ENCODE measurements at places on chromosomes 1 and 21.

DNA sequence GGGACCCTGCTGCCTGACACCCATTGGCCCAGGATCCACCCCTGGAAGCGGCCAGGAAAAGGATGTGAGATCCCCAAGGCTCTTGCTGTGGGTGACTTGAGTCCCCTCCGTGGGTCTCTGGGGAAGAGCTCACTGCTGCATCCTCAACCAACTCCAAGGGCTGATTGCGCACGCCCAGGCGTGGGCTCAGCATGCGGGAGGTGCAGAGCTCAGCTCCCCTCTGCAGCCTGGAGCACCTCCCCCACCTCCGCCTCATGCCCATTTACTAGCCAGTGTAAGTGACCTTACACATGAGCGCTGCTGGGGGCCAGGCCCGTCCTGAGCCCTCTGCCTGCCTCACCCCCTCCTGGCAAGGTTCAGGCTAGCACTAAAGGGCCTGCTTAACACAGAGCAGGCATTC is 138.4 kb upstream of the VAMP3 start:
- DNase-seq, result no peak

DNA sequence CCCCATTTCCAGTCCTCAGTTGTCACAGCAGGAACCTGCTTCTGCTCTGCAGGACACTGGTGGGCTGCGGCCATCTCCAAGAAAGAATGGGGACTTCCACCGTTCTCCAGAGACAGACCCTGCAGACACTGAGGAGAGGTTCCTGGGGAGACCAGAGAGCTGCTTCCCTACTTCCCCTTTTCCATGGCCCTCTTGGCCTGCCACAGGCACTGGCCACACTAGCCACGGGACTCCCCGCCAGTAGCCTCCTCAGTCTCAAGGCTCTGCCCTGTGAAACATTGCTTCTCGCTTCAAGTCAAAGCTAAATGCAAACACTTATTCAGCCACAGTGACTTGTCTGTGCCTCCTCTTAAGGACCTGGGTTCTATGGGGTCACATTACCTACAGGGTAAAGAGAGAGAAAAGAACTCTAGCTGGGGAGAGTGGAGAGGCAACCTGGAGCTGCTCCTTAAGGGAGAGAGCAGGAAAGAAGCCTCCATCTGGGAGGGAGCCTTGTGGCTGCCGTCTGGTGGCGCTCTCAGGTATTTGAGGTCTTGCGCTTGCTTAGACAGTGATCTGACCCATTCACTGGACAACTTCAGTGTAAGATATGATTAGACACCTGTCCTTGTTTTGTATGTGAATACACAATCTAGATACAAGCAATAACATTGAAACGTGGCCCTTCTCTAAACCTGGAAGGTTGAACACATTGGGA is 5.4 kb upstream of the SLAMF8 start:
- peak; percentile 14 for DNase-seq

DNA sequence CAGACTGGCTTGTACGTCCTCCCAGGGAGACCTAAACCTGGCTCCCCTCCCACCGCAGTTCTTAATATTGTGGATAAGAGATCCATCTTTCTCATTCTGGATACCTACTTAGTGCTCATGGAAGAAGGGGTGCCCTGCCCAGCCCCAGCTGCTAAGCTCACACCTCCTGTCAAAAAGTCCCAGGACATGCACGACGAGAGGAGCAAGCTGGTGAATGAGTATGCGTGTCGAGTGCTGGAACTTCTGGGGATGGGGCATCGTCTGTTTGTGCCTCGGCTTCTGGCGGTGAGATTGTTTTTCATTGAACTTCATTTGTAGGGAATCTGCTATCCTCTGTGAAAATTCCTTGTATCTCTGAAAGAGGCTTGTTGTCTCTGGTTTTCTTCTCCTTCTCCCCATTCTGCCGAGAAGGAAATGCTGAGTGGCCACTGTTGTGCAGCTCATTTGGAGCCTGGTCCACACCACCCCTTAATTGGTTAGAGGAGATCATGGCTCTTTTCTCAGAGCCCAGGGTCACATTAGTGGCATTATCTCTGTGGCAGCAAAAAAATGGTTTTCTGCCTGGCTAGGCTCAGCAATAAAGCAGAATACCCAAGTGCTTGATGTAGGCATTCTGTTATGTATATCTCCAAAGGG is 199.4 kb upstream of the CACYBP start:
- DNase-seq, result no peak

- no peak for DNase-seq
These were observed 18.8 kb downstream of the ODF2L start for GRCh38 chr1:86377341-86377740.

DNA sequence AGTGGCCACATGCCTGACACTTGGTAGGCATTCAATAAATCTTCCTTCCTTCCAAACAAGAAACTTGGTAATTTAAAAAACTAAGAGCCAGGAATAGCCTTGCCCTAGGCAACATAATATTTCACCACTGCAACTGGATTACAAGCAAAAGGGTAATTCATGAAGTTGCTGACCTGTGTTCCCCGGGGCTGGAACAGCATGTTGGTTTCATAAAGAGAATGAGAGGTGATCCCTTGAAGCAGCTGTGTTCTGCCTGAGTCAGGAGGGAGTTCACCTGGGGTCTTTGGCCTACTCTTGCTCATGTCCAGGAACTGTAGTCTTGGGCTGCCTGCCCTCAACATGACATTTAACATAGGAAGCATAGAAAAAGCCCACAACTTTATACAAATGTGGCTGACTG is 329.0 kb upstream of the DAB1 start:
- DNase-seq, result no peak

DNA sequence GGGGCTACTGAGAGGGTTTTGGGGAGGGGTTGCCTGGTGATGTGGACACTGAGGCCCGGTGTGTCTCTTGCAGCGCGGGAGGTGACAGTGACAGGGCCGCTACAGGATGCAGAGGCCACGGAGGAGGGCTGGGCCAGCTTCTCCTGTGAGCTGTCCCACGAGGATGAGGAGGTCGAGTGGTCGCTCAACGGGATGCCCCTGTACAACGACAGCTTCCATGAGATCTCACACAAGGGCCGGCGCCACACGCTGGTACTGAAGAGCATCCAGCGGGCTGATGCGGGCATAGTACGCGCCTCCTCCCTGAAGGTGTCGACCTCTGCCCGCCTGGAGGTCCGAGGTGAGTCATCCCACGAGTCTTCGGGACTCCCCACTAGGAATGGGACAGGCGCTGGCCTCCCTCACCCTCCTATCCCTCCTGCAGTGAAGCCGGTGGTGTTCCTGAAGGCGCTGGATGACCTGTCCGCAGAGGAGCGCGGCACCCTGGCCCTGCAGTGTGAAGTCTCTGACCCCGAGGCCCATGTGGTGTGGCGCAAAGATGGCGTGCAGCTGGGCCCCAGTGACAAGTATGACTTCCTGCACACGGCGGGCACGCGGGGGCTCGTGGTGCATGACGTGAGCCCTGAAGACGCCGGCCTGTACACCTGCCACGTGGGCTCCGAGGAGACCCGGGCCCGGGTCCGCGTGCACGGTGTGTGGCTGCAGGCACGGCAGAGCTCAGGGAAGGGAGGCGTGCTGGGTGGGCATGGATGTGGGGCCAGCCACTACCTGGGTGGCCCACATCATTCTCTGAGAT is 72.5 kb downstream of the OBSCN start:
- DNase-seq, result no peak

GRCh38 chr1:119150150-119150549 is 9.7 kb upstream of the WARS2 start:
- DNase-seq, result no peak

- DNase-seq, result no peak
These were observed 2.7 kb downstream of the CCDC24 start for GRCh38 chr1:43994071-43994470.

- DNase-seq, result no peak
These were observed 17.6 kb upstream of the KCNQ4 start for GRCh38 chr1:40766017-40766416.

DNA sequence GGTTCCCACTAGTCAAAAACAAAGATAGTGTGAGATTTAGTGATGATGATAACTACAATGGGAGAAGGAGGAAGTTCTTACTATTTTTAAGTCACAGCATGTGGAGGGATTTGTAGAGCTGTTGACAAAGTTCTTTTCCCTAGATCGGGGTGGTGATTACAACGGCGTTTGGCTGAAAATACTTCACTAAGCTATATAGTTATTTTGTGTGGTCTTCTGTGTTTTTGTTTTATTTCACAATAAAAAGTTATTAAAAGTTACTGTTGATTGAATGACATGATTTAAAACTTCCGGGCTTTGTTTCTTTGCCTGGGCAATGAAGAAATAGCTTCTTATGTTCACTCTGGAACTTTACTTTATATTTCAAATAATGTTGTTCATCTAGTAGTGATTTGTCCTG is 47.3 kb upstream of the SSX2IP start:
- DNase-seq, result no peak

GRCh38 chr21:44702111-44702972 is 5.4 kb downstream of the KRTAP10-12 start:
- no peak for DNase-seq

GRCh38 chr1:4662723-4663122 is 8.3 kb downstream of the AJAP1 start:
- no peak for DNase-seq

- DNase-seq, result no peak
These were observed 172.7 kb downstream of the TGFBR3 start for GRCh38 chr1:91712981-91713841.

- no peak for DNase-seq
These were observed 302.8 kb downstream of the MATN1 start for GRCh38 chr1:30420519-30421050.

Data from T-helper 17 cell (primary cell).